ENCODE measurements at places on chromosomes 2 and 18.

DNA sequence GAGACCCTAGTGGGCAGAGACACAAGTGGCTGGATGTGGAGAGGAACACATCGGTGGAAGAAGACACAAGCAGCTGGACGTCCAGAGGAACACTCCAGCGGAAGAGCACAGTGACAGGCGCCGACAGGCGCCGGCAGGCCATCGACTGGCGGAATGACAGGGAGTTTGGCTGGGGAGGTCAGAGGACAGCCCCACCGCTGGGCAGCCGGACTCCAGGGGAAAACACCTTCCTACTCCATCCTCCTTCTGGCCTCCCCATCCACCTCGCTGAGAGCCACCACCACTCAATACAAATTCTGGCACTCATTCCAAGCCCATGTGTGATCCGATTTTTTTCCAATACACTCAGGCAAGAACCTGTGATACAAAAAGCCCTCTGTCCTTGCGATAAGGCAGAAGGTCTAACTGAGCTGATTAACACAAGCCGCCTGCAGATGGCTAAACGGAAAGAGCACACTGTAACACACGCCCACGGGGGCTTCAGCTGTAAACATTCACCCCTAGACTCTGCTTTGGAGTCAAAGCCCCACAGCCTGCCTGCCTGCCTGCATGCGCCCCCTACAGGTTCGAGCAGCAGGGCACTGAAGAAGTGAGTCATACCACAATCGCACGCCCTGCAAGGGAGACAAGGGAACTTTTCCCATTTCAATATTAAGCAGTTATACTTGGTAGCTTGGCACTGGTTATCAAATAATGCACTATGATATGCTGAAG is 50.2 kb upstream of the LRP1B start:
- DNase-seq, result no peak

DNA sequence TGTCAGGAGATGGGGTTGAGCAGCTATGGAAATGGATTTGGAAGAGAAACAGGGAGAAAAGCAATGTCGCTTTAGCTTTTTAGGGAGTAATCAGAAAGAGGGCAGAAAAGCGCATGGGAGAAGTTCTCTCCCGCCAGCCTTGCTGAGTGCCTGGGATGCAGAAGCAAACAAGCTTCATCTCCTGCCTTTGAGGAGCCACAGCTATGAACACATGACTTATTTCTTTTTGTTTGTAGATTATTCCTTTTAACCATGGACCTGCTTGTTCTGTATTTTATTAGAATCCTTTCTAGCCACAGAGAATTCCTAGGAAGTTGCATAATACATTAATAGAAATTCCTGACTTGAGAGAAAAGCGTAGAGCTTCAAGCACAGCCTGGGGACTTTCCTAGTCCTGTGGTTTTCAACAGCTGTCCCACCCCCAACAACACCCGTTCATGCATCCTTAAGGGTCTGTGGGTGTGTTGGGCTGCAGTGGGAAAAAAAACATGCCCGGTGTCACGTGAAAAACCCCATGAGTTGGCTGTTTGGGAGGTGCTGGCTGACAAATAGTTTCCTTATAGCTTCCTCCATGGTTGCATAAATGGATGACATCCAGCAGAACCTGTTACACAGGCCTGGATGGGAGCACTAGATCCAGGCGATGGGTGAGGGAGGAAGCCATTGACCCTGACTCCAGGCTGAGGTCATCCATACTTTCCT is 14.9 kb downstream of the SLC9A4 start:
- DNase-seq, result no peak

- DNase-seq, result no peak
Measured at GRCh38 chr2:216508229-216508628, 9.6 kb downstream of the RPL37A start.

- no peak for DNase-seq
Measured at GRCh38 chr2:226411205-226411604, 388.4 kb downstream of the IRS1 start.

DNA sequence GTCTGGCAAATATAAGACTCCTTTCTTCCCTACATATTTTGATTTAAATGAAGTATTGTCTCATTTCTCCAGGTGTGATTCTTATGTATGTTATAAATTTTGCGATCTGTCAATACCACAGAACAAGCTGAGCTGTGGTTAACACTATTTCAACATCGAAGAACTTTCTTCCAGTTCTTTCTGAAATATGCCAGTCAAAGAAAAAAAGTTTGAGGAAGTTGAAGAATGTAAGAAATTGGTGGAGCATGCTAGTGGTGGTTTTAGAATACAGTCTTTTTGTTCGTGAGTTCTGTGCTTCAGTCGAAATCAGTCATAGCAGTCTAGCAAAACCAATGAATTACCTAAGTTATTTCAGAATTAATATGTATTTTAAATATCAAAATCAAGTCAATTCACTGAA is 8.6 kb upstream of the COBLL1 start:
- DNase-seq, result no peak

DNA sequence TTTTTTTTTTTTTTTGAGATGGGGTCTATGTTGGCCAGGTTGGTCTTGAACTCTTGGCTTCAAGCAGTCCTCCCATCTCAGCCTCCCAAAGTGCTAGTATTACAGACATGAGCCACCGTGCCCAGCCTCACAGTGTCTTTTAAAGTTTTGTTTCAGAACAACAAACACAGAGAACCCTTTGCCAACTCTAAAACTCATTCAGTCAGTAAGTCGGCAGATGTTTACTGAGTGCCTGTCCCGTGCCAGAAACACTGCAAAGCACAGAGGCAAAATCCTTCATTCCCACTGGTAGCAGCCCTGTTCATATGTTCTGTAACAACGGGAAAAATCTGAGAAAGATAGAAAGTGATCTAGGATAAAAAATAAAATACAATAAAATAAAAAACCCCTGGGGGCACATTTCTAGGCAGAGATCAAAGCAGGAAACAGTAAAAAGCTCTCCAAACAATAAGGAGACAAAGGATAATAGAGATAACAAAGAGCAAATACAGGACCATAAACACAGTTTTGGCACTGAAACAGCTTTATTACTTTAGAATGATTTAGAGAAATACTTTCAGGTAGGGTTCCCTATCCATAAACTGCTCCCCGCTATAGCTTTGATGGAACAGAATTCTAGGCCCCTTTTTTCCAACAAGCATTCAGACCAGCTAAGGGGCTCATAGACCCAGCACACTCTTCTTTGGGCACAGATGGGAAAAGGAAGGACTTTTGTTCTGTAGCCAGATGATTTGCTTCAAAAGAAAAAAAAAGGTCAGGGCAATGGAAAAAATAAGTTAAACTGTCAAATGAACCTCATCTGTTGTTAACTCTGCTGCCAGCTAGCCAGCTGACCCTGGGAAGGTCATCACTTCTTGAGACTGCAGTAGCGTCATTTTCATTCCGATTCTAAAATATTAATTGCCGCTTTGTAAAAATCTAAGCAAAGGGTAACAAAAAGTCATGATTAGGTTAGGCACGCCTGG is 212.3 kb downstream of the CDH20 start:
- no peak for DNase-seq

- DNase-seq, result no peak
Measured at GRCh38 chr2:84491256-84491655, 25.0 kb upstream of the DNAH6 start.

DNA sequence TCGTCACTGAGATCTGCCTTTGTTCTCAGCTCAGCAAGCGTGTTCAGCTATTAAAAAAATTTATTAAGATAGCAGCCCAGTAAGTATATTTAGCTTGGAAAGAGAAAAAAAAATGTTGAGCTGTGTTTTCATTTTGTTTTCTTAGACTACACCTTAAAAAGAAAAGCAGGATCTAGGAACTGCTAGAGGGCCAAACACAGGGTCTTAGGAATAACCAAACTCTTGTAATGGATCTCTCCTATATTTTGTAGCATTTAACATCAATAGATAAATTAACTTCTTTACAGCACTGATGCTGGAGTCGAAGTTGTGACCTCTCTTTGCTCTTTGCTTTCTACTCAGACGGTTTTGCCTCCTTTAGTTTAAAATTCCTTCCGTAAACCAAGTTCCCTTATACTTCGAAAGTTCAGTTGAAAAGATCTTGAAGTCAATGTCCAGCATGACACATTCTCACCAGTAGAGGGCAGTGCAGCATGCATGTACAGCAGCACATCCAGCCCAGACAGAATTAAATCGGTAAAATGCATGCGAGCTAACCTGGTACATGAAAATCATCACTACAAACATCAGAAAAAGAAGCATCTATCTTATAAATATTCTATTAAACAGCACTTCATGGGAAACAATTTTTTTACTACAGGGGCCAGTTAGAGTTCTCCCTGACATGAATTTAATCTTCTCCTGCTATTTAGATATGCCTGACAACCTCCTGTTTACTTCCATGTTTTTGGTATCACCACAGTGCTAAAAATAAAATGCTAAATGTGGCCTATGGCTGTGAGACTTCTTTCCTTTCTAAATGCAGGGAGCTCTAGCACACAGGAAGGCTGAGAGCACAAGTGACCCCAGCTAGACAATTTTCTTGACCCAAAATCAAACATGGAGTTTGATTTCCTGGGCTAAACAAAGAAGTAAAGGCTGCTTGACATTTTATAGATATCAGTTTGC is 48.2 kb upstream of the MAP3K20 start:
- DNase-seq, result peak; percentile 18

- DNase-seq, result no peak
Measured at GRCh38 chr18:32427084-32427900, 43.4 kb downstream of the GAREM1 start.

GRCh38 chr2:62335612-62336011 is 139.7 kb downstream of the B3GNT2 start:
- no peak for DNase-seq

- no peak for DNase-seq
Measured at GRCh38 chr2:233794128-233794658, 16.1 kb downstream of the MROH2A start.

- DNase-seq, result no peak
Measured at GRCh38 chr2:96356889-96357288, 21.3 kb downstream of the NCAPH start.

DNA sequence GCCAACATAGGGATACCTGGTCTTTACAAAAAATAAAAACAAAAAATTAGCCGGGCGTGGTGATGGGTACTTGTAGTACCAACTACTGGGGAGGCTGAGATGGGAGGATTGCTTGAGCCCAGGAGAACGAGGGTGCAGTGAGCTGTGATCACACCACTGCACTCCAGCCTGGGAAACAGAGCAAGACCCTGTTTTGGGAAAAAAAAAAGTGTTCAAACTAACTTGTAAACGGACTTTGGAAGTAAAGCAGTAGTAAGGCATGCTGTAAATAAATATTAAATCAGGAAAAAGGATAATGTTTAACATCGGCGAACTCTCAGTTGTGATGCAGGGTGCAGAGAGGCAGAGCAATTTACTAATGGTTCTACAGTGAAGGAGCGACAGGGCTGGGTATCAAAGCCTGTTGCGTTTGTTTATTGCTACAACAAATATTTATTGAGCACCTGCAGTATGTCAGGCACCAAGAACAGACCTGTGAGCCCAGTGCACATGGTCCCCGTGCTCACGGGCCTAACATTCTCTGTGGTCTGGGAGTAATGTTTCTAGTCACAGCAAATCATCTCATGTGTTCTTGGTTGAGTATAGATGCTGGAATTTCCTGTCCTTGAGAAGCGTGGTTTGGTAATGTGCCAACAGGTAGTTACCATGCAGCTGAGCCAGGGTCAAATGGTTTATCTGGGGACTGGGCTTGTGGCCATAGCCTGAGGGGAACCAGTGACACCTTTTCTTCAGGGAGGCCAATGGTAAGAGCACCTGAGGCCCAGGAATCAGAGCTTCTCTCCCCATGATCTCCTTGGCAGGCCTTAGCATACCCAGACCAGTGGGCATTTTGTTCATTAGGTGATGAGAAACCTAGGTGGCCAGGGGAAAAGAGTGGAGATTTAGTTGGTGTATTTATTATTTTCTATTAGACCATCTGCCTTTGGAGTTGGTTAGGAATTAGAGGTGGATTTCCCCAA is 27.9 kb upstream of the GREB1 start:
- no peak for DNase-seq
